Fibroblast of skin of left biceps (primary cell): ENCODE measurements at places on chromosomes 7 and 10.

GRCh38 chr10:22210267-22210666 is 7.5 kb downstream of the EBLN1 start:
- no peak for DNase-seq

GRCh38 chr7:68148440-68148839 is 1151.8 kb downstream of the TYW1 start:
- DNase-seq, result no peak

DNA sequence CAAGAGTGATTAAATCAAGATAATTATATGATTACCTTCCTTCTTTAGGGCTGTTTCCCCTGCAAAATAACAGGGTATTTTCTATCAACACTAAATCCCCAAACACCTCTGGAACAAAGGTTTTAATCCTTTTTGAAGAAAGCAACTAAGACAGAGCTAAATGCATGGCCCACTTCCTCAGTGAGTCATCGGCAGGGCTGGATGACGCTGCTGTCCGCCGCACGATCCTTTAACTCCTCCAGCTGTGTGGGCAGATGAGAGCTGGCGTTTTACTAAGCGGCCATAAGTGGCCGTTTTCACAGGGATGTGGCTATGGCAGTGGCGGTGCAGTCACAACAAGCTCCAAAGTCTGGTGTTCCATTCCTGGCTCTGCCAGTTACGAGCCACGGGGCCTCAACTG is 76.0 kb upstream of the C1QL3 start:
- DNase-seq, result no peak

DNA sequence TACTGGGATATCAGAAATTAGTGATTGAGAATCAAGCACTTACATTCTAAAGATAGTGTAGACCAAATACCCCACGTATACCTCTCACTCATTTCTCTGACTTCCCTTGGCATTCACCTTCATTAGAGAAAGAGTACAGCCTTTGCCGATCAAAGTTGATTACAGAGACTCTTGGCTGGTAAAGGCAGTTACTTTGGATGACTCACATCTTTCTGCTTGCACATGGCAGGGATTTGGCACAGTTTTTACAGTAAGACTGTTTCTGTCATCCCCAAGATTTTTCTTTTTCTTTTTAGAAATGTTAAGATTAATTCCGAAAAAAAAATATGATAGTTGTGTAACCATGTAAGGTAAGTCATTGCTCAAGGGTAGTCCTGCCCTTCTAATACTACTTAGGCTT is 143.0 kb downstream of the TSPAN12 start:
- no peak for DNase-seq

DNA sequence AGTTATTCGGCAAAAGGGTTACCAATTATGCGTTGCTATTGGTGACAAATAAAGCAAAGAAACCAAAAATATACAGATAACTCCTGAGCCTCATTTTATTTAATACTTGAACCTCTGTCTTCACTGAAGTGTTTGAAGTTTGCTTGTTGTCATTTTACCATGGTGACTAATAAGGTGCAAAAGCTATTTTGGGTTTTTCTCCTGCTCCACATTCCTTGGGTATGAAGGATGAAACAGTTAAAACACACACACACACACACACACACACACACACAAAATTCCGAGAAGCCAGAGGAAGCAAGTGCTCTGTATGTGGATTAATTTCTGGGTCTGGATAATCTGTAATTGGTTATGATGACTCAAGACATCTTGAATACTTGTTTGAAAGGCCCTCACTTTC is 246.5 kb downstream of the COBL start:
- DNase-seq, result no peak

DNA sequence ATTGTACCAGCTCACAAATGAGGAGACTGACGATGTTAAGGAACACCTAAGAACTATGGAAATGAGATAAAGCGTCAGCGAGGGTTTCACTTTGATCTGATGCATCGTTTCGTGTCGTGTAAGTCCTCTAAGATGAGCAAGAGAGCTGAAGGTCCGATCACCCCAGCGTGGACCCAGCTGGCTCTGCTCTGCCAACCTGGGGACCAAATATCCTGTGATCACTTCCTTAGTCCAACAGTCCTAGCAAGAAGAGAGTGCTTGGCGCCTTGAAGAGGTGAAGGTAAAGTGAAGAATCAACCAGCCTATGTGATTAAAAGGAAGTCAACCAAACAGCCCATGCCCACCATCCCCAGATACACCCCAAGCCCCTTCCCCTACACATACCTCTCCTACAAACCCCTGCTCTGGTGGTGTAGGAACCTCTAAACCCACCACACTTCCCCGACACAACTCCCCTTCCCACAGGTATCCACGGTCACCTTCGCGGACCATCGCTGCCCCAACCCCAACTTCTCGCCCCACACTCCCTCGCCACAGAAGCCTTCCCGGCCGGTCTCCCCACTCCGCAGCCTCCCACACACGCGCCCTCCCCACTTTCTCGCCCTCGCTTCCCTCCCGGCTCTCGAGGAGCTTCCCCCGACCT is 722 bp downstream of the UPF2 start:
- DNase-seq, result no peak

DNA sequence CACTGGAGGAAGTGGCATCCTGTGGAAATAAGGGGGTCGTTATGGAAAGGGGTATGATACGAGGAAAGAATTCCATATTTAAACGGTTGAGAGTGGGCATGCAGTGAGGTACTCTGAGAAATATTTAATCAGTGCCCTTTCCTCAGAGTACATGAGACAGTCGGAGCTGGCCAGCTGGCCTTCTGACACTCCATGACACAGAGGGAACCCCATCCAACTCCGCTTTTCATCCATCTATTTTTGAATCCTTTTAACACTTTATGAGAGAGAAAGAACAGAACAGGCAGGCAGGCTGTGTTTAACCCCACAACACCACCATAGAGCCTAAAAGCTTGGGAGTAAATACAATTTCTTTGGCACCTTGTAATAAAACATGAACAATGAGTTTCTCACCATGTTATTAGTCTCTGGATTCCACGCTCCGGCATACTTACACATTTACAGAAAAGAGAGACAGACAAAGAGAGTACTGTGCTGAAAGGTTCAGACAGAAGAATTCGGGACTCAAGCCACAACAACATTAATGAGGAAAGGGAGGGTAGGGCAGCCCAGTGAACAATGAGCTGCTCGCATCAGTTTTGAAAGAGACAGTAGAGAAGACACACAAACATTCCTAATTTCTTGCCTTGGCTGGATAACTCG is 124.2 kb upstream of the PDLIM1 start:
- DNase-seq, result no peak

DNA sequence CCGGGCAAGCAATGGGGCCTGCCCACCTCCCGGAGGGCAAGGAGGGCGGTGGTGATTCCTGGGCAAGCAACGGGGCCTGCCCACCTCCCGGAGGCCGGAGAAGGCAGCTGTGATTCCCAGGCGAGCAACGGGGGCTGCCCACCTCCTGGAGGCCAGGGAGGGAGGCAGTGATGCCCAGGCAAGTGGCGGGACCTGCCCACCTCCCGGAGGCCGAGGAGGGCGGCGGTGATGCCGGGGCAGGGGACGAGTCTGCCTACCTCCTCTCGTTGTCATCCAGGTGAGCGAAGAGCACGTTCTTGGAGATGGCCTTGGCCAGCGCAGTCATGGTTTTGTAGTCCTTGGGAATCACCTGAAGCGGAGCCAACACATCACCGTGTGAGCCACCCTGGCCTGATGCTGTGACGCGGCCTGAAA is 49.5 kb upstream of the DNAAF5 start:
- DNase-seq, result no peak

- DNase-seq, result no peak
Measured at GRCh38 chr10:51932530-51932929, 233.1 kb upstream of the CSTF2T start.

DNA sequence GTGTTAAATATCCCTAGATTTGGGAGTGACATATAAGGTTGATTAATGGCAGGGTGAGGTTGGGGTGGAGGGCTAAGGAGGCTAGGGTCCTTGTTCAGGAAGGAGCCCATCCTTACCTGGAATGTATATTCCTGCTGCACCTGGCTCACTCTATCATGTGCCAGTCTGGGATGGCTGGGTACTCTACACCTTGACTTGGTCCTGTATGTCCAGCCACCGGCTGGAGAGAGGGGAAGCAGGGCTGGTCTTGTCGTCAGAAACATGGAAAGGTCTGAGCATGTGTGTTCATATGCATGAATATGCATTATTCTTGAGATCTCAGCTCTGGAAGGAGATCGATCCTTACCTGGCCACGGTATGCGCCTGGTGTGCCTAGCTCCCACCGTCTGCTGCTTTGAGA is 33.2 kb downstream of the TMEM270 start:
- no peak for DNase-seq

DNA sequence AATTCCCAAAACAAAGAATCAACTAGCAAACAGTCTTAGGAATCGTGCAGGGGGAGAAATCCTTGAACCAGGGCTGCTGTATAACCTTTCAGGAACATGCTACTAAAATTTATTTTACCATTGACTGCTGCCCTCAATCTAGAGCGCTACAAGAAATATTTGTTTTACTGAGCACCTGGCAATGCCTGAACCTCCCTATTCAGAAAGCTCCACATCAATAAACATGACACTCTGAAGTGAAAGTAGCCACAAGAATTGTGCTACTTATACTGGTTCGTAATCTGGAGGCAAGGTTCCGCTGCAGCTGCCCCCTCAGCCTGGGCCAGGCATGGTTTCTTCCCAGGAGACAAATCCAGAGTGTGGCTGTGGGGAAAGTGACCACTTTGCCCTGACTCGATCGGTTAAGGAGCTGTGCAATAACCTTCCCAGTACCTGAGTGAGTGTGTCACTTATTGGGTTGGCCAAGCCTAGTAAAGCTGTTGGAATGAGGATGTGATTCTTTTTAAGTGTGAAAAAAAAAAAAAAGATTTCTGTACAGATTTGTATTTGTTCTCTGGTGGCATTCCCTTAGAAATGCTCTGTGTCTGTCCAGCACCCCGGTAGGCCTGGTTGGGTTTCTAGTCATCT is 7.7 kb downstream of the VWA2 start:
- DNase-seq, result no peak

DNA sequence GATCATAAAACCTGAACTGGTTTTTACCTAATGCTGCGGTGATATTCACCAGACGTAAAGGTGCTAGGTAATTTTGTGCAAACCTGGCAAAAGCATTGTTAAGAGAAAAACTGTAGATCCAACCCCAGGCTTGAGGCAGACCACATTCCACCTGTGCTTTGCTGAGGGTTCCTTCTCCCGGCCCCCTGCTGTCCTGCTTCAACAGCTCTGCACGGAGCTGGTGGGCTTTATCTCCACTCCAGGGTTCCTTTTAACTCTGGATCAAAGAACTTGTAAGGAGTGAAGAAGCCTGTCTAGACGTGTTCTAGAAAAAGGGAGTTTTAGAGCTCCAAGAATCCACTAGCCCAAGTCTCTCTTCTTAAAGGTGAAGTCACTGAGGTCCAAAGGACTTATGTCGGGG is 87.5 kb upstream of the NMT2 start:
- DNase-seq, result no peak

DNA sequence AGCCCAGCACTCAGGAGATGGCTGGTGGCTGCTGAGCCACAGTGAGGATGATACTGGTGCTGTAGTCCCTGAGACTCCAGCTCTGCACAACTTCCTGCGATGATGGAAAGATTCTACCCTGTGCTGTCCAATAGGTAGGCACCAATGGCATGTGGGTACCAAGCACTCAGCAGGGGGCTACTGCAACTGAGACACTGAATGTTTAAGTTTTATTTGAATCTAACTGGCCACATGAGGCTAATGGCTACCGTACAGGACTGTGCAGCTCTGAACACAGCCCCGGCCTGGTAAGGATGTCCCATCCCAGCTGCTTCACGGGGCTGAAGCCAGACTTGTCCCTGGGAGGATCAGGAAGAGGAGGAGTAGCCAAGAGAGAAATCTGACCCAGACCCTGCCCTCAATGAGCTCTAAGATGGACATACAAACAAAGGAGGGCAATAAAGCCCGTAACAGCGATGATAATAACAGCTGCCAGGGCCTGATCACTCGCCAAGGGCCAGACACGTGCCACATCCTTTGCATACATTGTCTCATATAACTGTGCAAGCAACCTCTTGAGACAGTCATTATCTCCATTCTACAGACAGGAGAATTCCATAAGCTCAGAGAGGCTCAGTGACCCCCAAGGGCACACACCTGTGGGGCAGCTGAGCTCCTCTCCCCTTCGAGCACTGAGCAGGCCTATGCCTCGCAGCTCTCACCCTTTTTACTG is 3.8 kb downstream of the GPRIN2 start:
- no peak for DNase-seq

DNA sequence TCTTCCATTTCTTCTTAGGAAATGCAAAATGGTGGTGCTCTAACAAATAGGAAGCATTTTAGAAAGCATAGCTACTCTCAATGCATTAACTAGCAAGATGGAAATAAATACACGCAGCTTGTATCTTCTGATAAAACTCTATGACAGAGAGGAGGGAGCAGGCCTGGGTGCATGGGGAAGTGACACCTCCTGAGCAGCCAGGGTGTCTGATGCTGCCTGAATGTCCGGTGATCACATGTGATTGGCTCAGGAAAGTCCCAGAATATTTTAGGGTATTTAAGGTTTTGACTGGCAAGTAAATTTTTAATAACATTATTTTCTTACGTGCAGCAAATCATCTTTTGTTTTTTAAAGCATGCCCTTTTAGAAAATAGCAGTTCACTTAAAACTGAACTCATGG is 261.0 kb upstream of the KLF6 start:
- DNase-seq, result no peak

DNA sequence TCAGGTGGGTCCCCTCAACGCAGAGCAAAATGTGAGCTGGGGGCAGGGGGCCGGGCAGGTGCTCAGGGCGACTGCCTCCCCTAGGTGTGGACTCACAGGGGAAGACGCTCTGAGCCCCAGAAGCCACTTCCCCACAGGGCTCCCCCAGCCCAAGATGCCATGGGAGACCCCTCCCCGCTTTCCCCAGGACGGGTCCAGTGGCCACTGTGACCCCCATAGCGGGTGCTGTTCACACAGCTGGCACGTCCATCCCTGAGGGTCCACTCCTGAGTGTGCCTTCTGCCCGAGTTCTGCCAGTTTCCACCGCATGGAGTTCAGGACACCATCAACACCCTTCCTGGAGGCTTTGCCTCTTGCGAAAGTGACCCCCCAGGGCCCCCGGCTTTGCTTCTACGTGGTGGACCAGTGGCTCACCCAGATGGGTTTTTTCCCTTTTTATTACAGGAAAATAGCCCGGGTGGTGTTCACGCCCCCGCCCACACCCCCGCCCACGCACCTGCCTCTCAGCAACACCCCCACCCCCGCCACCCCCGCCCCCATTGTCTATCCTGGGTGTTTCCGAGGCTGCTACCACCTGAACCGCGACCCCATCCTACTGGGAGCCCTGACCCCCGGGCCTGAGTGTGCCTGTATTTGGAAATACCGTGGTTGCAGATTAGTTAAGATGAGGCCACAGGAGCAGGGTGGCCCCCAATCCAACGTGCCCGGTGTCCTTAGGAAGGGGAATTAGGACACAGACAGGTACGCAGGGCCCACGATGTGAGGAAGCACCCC is 32.0 kb downstream of the ADAP1 start:
- DNase-seq, result no peak

GRCh38 chr10:103397191-103397825 is 882 bp downstream of the PDCD11 start:
- DNase-seq, result no peak

DNA sequence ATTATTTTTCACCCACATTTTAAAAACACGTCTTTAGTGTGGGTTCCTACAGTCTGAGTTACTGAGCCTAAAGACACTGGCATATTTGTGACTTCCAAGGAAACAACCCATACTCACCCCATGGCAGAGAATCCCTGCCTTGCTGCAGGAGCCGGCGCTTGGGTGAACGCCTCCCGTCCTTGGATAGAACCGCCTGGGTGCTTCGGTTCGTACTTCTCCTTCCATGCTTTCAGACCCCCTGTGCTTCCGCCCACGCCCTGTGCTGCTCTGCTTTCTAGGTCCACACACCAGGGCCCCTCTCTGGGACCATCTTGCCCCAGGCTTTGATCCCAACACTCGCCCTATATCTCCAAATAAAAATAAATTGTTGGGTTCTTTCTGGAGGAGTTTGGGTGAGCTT is 125.8 kb downstream of the PTPRN2 start:
- no peak for DNase-seq
